AG08396 (cell line): ENCODE measurements at places on chromosomes 12 and 14.
A peak's percentile ranks its signal among the peaks of the same experiment; 100 is the strongest.

GRCh38 chr12:113676117-113676516 is 204.4 kb upstream of the LHX5 start:
- no peak for DNase-seq

- no peak for DNase-seq
These were observed at the start of gene GPR65 for GRCh38 chr14:88005050-88005481. Gene GPR65 (plus strand): TSS chr14:88005135. CDS start chr14:88010848, 5,713 bp downstream.

DNA sequence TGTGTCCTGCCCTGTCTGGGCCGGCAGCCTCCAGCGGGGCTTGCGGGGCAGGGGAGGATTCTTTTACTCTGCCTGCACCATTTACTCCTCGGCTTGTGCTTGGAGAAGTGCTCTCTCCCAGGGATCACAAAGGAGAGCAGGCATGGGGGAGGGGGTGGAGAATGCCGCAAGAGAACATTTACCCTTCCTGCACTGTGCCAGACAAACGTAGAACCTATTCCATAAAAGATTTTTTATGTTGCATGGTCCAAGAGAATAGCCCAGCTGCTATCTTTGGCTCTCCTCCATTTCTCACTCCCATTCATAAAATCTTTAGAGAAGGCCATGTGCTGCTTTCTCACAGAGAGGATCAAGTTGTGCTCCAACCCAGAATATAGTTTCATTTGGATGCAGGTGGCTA is 159.4 kb downstream of the SPTSSA start:
- DNase-seq = no peak

- peak; percentile 7 for DNase-seq
These were observed 51.4 kb upstream of the GARIN2 start for GRCh38 chr14:67137744-67138371.

DNA sequence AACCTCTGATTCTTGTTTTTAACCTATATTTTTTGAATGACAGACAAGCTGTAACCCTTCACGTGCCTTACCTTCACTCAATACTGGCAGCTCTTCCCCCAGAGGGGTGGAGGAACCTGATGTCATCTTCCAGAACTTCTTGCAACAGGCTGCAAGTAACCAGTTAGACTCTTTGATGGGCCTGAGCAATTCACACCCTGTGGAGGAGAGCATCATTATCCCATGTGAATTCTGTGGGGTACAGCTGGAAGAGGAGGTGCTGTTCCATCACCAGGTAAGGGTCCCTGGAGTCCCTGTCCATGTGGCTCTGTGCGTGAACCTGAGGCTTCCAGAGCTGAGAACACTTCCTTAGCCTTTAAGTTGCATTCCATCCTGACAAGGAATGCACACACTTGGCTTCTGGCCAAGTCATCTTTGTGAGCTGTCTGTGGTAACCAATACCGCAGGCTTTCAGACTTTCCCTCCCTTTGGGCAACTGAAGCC is 22.7 kb downstream of the TRAFD1 start:
- DNase-seq = no peak

- no peak for DNase-seq
These were observed 2.8 kb upstream of the SLC25A47 start for GRCh38 chr14:100320157-100320856.

DNA sequence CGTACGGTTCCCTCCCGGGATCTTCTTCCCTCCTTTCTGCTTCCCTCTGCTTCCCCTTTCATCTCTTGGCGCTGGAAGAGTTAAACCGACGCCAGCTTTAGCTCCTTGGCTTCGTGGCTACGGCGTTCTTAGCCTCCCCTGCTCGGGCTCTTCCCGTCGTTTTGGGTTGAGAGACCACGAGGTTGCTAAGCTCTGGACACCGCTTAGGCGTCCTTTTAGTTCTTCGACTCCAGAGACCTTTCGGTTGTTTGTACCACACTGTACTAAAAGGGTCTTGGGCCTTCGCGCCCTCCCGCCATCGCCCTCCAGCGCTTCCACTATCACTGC is 545 bp downstream of the CPSF2 start:
- peak; percentile 19 for DNase-seq

DNA sequence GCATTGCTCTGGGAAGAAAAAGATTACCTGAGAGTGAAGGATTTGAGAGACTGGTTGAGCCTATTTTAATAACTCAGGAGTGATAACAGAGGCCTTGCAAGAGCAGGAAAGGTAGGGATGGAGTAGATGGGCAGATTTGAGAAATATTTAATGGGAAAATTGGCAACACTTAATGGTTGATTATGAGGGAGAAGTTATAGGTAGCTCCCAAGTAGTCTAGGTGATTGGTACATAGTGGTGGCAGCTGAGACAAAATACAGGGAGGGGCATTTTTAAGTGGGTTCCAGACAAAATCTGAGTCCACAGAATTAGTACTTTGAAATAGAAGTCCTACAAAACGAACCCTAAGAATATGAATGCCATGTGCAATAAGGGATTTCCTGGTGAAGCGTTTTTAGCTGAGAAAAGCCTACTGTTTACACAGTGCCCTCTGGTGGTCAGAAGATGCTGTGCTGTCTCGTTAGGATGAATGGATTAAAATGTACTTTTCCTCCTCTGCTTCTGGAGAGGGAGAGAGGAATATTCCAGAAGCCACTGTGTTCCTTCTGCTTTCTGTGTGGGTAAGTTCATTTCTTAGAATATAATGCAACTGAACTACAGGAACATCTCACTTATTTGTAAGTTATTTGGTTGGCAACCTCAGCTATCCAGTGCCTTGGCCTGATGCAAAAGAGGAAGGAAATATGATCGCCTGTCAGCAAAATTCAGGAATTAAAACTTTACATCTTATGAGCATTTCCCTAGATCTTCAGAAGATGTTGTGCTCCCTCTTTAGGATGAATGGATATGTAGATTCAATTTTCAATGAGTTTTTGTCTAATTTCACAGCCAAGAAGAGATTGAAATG is 6.5 kb downstream of the ZBTB1 start:
- DNase-seq = peak; percentile 54

GRCh38 chr12:108055141-108055540 is 73.9 kb upstream of the WSCD2 start:
- no peak for DNase-seq

- DNase-seq = no peak
These were observed 5.3 kb upstream of the CDCA4 start for GRCh38 chr14:105026033-105026785.

DNA sequence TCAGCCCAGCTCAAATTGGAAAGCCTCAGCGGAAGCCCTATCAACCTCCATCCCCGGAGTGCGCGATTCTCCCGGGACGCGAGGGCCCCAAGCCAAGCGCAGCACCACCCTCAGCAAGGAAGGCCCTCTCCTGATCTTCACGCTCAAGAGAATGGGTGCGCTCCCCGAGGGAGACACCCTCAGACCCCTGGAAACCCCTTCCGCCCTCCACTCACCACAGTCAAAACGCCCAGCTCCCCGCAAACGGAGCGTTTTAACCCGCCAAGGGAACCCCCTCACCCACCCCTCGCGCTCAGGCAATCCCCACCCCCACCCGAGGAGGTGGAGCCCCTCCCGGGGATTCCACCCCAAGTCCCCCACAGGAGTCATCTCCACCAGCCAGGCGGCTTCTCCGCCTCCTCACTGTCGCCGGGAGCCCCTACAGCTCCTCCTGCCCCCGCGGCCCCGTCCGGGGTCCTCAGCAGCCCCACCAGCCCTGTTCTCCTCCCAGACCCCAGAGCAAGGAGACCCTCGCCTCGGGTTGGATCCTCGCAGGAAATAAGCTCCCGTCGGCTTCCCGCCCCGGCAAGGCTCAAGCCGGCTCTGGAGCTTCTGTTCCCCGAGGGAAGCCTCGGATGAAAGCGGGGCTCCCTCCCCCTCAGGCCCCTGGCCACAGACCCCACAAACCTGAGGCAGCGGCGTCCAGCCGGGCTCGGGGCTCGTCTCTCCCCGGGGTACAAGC is 507 bp downstream of the BAZ2A start:
- peak; percentile 47 for DNase-seq

DNA sequence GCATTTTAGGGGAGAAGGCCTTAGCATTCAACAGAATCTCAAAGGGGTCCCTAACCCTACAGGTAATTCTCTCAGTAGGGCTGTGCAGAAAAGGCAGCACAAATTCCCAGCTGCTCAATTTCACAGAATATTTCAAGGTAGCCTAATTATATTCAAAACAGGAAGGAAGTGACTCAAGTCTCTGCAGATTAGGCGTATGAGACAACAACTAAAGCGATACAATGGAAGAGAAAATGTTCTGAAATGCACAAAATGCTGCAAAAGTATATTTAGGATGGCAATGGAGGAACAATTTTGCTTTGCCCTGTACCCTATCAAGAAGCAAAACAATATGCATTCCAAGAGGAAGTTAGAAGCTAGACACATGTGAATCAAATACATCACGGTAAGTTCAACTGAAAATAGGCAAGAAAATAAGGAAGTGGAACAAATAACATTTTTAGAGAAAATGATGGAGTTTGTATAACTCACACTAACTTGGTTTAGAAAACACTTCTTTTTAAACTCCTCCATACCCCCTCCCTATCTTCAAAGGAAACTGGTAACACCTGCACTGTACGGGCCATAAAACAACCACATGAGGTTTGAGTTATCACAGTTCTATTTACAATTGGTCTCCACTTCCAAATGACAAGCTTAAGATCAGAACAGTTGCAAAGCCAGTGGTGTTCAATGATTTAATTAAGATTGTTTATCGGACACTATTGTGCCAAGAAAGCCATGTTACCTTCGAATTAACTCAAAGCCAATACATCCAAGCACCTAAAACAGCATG is 1.6 kb downstream of the GIT2 start:
- DNase-seq = no peak

- DNase-seq = no peak
These were observed 9.0 kb downstream of the LPAR5 start for GRCh38 chr12:6626654-6627283.

GRCh38 chr12:4653257-4653656 is 4.3 kb downstream of the NDUFA9 start:
- no peak for DNase-seq

DNA sequence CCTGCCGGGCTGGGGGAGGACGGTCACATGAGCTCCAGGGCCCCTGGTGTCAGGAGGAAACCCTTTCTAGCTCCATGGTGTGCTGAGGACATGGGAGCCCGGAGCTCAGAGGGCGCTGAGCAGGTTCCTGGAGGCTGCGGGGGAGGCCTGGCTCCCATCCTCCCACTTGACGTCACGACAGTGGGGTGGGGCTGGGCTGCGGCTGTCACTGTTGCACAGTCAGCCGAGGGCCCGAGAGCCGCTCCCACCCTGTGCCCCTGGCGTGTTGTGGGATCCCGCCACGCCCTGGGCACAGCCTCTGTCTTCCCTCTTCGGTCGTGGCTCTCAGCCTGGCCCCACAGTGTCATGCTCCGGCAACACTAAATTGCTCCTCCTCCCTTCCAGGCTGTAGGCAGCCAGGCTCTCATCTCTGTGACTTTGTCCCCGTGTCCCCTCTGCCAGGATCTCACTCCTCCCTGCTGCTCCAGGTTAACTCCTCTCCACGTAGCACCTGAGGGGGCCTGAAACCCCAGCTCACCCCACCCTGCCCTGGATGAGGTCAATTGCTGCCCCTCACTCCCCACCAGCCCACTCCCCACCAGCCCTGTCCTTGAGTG is 33.0 kb downstream of the BEGAIN start:
- DNase-seq = no peak

- DNase-seq = no peak
These were observed 171.2 kb downstream of the ERC1 start for GRCh38 chr12:1162081-1162760.

DNA sequence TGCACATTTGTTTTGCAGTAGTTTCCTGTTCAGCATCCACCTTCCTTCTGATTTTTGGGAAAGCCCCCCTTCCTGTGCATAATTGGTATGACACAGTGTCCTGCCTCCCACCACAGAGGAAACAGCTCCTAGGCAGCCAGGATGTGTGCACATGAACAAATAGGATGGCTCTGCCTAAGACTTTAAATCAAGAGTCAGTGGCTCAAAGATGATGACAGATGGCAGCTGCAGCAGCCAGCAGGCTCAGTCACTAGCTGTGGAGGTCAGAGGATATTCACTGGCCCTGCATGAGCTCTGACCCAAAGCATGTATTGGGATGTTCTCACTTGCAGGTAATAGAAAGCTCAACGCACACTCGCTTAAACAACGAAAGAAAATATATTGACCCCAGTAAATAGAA is 90.3 kb downstream of the KCNK10 start:
- DNase-seq = no peak
